ENCODE measurements at places on chromosomes 5 and 9.
A peak's percentile ranks its signal among the peaks of the same experiment; 100 is the strongest.

DNA sequence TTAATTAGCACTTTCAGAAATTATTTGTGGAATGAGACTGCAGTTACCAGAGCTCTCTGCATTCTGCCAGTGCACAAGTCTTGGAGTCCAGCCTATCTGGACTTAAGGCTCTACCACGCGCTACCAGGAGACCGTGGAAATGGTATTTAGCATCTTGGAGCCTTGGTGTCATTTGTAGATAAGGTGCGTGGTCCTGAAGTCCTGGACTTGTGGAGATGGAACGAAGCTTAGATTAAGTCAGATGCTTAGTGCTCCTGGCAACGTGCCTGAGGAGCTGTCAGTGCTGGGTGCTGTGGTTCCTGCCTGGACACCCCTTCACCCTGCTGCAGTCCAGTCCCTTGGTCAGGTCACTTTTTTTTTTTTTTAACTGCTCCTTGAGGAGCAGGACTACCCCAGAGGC, 59.7 kb downstream of the RCL1 start:
- no peak for DNase-seq

DNA sequence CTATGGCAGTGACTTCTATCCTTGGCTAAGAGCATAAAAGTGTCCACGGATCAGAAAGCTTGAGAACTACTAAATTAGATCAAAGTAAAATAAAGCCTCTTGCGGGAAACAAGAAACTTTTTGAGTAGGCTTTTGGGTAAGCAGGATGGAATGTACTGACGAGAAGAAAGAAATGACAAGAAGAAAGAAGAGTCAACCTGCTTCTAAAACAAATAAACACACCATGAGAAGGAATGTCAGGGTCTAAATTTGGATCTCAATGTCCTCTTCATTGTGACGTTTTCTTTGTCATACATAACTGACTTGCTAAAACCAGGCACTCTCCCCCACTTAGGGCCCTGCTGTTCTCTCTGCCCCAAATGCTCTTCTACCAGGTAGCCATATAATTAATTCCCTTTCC, 290.1 kb upstream of the PTGER4 start:
- DNase-seq, result no peak

- no peak for DNase-seq
Observed at GRCh38 chr5:42518595-42519221, 95.5 kb downstream of the GHR start.

DNA sequence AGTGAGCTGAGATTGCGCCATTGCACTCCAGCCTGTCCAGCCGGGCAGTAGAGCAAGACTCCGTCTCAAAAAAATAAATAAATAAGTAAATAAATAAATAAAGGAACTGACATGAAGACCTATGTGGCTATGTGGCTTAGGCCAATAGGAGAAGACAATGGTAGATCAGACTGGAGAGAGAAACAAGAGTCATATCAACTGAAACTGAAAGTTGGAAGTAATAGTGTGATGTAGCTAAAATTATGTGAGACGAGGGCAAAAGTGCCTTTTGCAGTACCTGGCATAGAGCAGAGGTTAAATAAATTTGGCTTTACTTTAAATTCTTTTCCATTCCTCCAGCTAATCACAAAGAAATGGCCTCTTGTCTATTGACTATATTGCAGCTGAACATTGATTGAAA, 7.3 kb downstream of the FBP2 start:
- DNase-seq, result no peak

- DNase-seq, result peak; percentile 50
Observed at GRCh38 chr9:86494644-86495111, 140.5 kb upstream of the TUT7 start.

DNA sequence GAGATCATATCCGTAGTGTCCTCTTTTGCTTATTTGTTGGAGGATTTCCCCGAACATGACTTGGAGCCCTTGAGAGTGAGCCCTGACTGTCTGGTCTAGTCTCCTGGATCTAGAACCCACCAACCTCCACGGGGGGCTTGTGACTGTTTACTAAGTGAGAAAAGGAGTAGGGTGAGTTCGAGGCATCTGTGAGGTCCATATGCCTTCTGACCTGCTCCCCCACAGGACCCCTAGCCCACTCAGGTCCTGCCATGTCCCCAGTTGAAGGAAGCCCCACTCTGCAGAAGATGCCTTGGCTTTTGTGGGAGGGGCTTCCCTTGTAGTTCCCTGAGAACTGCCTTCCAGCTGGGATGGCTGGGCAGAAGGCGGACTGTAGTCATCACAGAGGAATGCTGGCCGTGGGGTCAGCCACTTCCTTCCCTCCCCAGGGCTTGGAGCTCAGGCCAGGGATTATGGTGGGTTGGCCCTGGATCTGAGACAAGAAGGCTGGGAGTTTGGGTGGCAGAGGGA, 7.0 kb upstream of the IRF1 start:
- DNase-seq, result peak; percentile 96

- no peak for DNase-seq
Observed at GRCh38 chr5:89582768-89583339, 699.9 kb upstream of the MEF2C start.

DNA sequence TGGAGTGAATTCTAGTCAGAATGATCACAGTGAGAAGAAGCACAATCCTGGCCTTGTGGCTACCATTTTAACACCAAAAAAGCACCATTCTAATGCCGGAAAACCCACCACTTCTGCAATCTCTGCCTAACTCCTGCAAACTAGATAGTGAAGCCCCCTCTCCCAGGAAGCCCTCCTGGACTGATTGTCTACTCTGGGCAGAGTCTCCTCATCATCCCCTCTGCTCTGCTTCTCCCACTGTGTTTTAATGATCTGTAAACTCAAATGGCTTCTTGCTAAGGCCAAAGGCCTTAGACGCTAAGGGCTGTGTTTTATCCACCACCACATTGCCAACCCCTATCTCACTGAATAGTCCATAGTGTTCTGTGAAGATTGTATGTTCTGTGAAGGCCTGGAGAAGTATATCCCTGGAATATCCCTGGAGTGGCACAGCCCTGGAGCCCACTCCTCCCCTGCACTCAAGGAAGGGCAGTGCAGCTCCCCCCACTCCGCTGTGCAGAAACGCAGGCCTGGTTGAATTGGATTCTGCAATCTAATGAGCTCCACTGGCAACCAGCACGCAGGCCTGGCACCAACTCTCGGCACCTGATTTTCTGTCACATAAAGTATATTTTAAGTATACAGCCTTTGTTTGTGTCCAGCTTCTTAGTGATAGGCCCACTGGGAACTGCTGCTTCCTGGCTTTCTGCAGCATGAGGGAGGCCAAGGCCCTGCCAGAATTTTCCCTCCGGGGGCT, 126.3 kb downstream of the ATPSCKMT start:
- DNase-seq, result no peak

- DNase-seq, result no peak
Observed at GRCh38 chr5:170440771-170441392, 51.7 kb upstream of the KCNMB1 start.

GRCh38 chr5:1096838-1097237, 15.0 kb downstream of the SLC12A7 start:
- DNase-seq, result no peak

DNA sequence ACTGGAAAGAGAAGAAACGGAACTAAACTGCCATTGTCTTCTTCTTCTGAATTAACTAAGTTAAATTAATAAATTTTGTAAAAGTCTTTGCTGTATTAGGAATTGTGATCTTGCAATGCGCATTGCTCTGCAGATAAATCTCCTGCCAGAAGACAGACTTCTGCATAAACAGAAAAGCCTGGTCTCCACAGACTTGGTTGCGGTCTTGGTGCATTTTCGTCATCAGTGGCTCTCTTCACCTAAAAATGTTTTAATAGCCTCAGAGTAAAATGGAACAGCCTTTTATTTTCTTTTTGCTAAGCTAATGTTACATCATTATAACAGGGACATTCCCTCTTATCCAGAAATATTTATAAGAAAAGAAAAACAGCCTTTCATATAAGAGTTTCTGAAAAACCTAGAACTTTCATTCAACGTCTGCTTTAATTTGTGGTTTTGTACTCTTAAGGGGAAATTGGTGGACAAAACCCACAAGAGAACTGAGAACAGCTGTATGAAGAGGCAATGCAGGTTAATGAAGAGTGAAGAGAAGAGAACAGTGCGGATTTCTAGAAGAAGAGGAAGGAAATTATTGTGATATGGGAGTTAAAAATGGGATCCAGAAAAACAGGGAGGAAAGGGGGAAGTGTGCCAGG, 10.1 kb downstream of the IFNA5 start:
- no peak for DNase-seq

- no peak for DNase-seq
Observed at GRCh38 chr9:114034196-114034595, 43.9 kb downstream of the AMBP start.

DNA sequence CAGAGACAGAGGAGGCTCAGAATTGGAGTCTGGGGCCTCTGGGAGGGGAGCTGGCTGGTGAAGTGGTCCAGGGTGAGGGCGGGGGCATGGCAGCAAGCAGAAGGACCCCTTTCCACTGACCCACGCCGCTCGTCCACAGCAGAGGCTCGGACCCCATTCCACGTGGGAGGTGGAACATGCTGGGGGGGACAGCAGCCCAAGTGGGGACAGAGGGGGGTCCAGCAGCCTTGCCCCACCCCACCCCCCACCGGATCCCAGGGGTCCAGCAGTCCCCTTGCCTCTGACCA, 25.4 kb upstream of the NKD2 start:
- DNase-seq, result no peak

DNA sequence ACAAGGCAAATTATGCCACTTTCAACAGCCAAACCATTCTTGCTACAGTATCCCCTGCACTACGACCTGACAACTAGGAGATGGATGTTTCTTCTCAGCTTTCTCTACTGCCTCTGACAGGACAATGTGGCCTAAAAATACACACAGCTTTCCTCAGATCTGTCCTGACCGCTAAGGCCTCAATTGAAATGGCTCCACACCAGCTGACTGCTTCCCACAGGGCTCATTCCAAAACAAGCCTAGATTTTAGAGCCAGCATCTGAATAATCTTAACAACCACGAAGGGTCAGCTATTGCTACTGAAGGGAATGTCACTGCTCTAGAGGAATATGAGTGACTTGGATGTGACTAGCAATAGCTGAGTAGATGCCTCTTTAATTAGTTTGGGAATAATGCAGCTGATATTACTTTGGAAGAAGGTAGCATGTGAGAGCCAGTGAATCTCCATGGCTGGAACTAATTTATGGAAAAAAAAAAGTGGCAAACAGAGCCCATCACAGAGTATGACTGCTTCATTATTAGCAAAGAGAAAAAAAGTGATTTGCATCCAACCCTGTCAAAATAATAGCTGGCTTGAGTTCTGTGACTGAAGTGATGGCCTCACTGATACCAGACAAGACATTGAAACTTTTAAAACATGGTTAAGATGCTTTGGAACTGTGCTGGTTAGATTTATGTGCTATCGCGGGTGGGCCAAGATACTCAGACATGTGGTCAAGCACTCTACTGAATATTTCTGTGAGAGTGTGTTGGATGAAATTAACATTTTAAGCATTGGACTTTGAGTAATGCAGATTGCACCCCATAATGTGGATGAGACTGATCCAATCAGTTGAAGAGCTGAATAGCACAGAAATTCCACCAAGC, 450.2 kb downstream of the NR2F1-AS1 start:
- DNase-seq, result no peak

- DNase-seq, result peak; percentile 43
Observed at GRCh38 chr5:154461531-154461930, 15.7 kb downstream of the SAP30L start.

DNA sequence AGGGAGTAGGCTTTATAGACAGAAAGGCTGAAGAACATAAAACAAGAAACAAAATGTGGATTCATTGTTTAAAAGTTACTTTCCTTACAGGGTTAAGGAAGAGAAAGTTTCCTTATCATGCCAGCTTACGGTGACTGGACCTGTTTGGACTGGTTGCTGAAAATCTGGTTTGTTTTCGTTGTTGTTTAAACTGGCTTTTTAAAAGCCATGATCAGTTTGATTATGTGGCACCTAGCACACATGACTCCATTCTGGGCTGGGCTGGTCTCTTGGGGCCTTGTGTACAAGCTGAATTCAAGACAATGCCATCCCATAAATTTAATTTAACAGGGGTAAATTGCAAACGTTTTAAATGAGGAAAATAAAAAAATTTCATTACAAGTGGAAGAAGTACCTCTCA, 18.4 kb upstream of the ZNF474 start:
- DNase-seq, result no peak

GRCh38 chr5:35847491-35847890, 9.2 kb upstream of the IL7R start:
- DNase-seq, result no peak

- peak; percentile 25 for DNase-seq
Observed at GRCh38 chr9:18474783-18475182, 830 bp downstream of the ADAMTSL1 start.

DNA sequence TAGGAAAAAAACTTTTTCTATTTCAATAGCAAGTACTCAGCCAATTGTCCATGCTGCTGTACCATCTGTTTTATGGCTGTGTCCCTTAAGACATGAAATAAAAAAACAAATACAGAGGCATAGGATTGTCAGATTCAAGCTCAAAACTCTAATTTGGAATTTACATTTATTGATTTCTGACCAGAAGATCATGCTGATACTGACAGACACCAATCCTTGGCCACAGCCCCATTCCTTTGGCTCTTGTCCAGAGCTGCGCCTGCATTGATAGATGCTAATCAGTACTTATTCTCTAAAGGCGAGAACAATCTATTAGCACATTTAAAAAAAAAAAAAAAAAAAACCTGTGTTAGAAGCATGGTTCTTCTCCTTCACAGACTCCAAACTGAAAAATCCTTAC, 384.6 kb downstream of the TMEM232 start:
- no peak for DNase-seq

DNA sequence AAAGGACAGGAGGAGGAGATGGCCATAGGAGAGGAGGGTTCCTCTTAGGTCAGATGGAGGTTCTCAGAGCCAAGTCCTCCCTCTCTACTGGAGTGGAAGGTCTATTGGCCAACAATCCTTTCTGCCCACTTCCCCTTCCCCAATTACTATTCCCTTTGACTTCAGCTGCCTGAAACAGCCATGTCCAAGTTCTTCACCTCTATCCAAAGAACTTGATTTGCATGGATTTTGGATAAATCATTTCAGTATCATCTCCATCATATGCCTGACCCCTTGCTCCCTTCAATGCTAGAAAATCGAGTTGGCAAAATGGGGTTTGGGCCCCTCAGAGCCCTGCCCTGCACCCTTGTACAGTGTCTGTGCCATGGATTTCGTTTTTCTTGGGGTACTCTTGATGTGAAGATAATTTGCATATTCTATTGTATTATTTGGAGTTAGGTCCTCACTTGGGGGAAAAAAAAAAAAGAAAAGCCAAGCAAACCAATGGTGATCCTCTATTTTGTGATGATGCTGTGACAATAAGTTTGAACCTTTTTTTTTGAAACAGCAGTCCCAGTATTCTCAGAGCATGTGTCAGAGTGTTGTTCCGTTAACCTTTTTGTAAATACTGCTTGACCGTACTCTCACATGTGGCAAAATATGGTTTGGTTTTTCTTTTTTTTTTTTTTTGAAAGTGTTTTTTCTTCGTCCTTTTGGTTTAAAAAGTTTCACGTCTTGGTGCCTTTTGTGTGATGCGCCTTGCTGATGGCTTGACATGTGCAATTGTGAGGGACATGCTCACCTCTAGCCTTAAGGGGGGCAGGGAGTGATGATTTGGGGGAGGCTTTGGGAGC, 3.1 kb downstream of the EGR1 start:
- no peak for DNase-seq

Measured in MCF 10A (cell line).